ENCODE measurements at places on chromosomes 7 and 10. TPM values are rescaled to one million over a fixed set of nuclear protein-coding genes. Genes with fewer than 3 reads are reported as not detected.

DNA sequence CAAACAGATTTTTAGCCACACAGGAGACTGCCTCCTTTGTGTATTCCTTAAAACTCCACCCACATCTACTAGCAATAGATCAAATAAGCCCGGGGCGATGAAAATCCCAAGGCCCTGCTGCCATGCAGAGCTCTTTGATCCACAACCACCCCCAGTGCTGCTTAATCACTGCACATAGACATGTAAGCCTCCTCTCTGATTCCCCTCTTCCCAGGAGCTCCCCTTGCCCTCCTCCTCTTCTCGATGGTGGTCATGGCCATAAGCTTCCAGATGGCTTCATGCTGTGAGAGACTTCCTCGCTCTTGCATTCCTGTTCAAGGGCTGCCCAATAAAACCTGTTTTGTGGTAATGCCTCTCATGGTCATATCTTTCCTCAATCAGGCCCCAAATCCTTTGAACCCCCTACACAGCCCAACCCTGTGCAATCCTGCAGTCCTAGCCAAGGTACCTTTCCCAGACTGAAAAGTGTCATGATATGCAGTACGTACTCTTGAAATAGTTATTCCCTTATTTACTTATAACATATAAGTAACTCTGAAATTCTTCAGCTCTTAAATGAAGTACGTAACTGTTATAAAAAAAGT is 158.5 kb downstream of the CACNA2D1 start:
- no peak for DNase-seq

- no peak for DNase-seq
These were observed 335.1 kb downstream of the ADARB2 start for GRCh38 chr10:1402016-1402770.

- DNase-seq, result peak; percentile 68
These were observed 537 bp downstream of the SH3PXD2A start for GRCh38 chr10:103854686-103855391.

- no peak for DNase-seq
These were observed 527 bp upstream of the HERPUD2 start for GRCh38 chr7:35695473-35695850.

DNA sequence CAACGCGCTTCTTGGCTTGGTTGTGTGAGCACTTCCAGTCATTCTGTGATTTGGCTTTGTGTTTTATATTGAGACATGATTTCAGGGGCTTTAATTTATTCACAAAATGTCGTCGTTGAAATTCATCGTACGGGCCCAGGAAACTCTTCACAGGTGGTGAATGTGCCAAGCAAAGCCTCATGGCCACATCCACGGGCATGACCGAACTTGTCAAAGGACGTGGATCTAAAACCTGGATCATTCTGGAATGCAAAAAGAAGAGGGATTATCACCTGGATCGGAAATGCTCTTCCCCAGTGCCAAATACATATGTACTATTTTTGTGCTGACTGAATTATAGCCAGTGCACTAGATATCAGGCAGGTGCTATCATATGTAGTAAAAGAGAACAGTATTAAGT is 2.2 kb downstream of the PPP1R3C start:
- no peak for DNase-seq

- DNase-seq, result no peak
These were observed 221.5 kb downstream of the SUGCT start for GRCh38 chr7:40356312-40356711.

- DNase-seq, result no peak
These were observed 132.7 kb downstream of the JCAD start for GRCh38 chr10:29926693-29927048.

DNA sequence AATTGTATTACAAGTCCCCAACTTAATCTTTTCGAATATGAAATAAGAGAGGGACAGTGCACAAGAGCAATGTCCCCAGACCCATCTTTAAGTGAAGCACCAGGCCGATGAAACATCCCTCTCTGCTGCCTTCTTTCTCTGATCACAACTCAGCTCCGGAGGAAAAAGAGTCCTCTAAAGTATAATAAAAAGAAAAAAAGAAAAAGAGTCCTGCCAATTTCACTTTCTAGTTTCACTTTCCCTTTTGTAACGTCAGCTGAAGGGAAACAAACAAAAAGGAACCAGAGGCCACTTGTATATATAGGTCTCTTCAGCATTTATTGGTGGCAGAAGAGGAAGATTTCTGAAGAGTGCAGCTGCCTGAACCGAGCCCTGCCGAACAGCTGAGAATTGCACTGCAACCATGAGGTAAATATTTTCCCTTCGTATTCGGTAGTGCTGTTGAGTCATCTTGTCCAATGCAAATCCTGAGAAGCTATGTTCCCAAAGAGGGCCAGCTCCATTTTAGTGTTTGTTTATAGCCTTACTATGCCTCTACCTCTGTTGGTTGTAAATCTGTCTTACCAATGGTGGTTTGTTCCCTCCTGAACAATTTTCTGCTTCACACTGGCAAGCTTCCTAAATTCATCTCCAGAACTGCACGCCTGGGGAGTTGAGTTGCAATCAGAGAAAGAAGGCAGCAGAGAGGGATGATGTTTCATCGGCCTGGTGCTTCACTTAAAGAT is at the start of gene IFIT2:
IFIT2 (plus strand) TSS at position 326 of the 725 bp plus-strand sequence; CDS start at position 404, 78 bp downstream.
- peak; percentile 59 for DNase-seq

The SORBS1 gene
- 699 TPM for total RNA-seq

The RAPGEF5 gene
- 34.7 TPM for total RNA-seq

The GNG11 gene
- total RNA-seq, result 3.4 TPM

The SEPTIN7 gene
- 126 TPM for total RNA-seq

The SYT15 gene
- total RNA-seq, result 1.4 TPM

The TMEM270 gene
- total RNA-seq, result not detected

The BAMBI gene
- total RNA-seq, result 2.7 TPM

The GLCCI1 gene
- 12.3 TPM for total RNA-seq
